ENCODE measurements at places on chromosomes 4 and X. TPM values are rescaled to one million over a fixed set of nuclear protein-coding genes. Genes with fewer than 3 reads are reported as not detected.
A peak's percentile ranks its signal among the peaks of the same experiment; 100 is the strongest.

The FGF16 gene
- polyA plus RNA-seq = not detected

GRCh38 chr4:77652237-77652897 is 46.7 kb downstream of the CXCL13 start:
- H3K4me3 ChIP-seq = no peak overlapping the region
- no peaks in the 10 kb centered on the region for H3K27me3 ChIP-seq
- peaks cover 30% of the 10 kb centered on the region for H3K4me1 ChIP-seq

The TLR1 gene
- polyA plus RNA-seq = 1.4 TPM

DNA sequence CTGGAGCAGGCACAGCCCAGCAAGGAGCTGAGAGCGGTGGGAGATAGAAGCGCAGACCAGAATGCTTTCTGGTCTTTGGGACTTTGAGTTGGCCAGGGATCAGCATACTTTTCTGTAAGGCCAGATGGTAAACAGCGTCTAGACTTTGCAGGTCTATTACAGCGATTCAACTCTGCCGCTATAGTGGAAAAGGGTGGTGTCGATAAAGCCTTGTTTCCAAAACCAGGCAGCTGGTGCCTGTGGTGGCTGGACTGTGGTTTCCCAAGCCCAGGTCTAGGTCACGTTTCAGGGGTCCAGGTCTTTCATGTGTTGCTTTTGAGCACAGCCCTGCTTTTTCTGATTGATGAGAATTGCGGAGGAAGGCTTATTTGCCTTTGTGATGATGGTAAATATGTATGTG is 40.1 kb downstream of the HTT-AS start:
- no peak overlapping the region for H3K27ac ChIP-seq
- no peaks in the 10 kb centered on the region for H3K4me1 ChIP-seq
- no peaks in the 10 kb centered on the region for H3K27me3 ChIP-seq
- no peaks in the 10 kb centered on the region for H3K36me3 ChIP-seq
- DNase-seq = no peak
- H3K4me3 ChIP-seq = no peak overlapping the region

DNA sequence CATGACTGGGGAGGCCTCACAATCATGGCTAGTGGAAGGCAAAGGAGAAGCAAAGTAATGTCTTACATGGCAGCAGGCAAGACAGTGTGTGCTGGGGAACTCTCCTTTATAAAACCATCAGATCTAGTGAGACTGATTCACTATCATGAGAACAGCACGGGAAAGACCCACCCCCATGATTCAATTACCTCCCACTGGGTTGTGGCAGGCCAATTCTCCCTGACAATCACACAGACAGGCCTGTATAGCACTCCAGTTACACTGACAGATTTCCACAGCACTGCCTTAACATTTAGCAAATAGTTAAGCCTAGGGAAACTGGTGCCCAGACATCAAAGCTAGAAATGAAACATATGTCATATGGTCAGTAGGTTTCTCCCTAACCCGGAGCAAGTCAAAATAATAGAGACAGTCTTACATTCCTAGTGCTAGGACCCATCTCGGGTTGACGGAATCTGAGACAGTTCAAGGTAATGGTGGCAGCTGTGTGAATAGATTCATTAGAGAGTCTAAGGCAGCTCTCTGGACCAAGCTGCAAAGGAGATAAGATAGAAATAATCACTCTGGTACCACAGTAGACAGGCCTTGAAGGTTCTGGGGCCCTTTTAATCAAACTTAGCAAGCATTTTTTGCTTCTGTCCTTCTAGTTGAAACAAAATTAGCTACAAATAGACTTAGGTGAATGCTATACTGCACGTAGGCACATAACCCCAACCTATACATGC is 9.4 kb upstream of the HERC5 start:
- H3K4me1 ChIP-seq = no peaks in the 10 kb centered on the region
- H3K27ac ChIP-seq = no peak overlapping the region
- no peaks in the 10 kb centered on the region for H3K27me3 ChIP-seq

The NWD2 gene
- polyA plus RNA-seq = 0.02 TPM

DNA sequence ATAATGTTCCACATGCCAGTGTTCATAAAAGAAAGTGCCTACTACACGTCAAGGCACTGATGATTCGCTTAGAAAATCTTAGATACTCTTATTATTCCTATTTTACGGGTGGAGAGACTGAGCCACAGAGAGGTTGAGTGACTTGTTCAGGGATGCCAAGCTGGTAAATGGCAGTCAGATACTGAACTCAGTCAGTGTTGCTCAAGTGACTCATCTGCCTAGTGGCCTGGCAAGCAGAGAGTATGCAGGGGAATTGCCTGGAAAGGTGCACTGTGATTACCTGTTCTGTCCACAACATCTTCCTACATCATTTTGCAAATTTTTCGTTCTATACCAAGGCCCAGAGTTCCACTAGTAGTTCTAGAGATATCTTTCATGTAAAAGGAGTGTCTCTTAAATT is 68.4 kb downstream of the RAPGEF2 start:
- no peaks in the 10 kb centered on the region for H3K36me3 ChIP-seq
- H3K27ac ChIP-seq = no peak overlapping the region
- no peak for DNase-seq
- H3K4me3 ChIP-seq = no peak overlapping the region
- H3K27me3 ChIP-seq = no peaks in the 10 kb centered on the region

DNA sequence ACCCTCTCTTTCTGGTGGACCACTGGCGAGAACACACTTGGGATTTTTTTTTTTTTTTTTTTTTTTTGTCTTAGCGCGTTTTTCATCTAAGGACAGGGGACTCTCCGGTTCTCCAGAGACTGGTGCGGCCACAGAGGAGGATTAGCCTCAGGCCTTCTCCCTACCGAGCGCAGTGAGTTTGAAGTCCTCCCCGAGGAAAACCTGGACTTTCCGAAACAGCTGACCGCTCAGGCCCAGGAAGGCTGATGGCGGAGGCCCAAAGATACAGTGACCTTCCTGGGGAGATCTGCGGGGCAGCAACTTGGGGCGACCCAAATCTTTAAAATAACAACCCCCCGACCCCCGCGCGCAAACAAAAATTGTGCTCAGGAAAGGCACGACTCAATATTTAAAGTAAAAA is 9.2 kb downstream of the NKX3-2 start:
- no peak overlapping the region for H3K27ac ChIP-seq
- no peaks in the 10 kb centered on the region for H3K27me3 ChIP-seq
- H3K36me3 ChIP-seq = no peaks in the 10 kb centered on the region
- H3K4me1 ChIP-seq = no peaks in the 10 kb centered on the region
- no peak for DNase-seq
- no peak overlapping the region for H3K4me3 ChIP-seq

The TLR2 gene
- 3.2 TPM for polyA plus RNA-seq

GRCh38 chrX:11629593-11630211 is 36.0 kb downstream of the ARHGAP6 start:
- H3K4me3 ChIP-seq = no peak overlapping the region
- no peaks in the 10 kb centered on the region for H3K4me1 ChIP-seq
- H3K27me3 ChIP-seq = peaks cover 10% of the 10 kb centered on the region
- H3K27ac ChIP-seq = no peak overlapping the region
- H3K36me3 ChIP-seq = no peaks in the 10 kb centered on the region

DNA sequence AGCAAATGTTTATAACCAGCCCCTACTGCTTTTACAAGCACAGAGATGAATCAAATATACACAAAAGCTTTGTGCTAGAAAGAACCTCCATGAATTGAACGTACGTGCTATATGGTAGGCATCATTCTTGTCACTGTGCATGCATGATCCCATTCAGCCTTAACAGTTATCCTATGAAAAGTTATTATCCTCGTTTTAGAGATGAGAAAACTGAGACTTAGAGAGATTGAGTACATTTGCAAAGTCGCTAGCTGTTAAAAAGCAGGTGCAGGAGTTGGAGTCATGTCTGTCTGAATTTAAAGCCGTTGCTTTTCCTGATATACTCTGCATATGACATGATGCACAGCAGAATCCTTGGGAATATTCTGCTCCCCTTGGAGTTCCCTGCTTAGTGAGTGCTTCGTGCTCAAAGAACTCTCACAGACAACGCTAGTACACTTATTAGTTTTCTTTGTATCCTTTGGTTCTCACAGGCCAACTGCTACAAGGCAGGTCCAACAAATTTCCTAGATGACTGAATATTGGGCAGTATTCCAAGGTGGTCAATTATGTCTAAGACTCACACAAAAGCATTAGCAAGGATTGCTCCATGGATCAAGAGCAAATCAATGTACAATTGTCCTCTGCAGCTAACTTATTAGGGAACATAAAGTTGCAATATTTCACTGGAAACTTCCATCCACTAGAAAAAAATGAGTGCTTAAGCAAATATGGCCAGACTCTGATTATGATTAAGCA is 42.8 kb upstream of the TRIM2 start:
- no peak for DNase-seq
- no peak overlapping the region for H3K4me3 ChIP-seq
- no peaks in the 10 kb centered on the region for H3K4me1 ChIP-seq
- H3K36me3 ChIP-seq = no peaks in the 10 kb centered on the region
- H3K27me3 ChIP-seq = no peaks in the 10 kb centered on the region

The SOD3 gene
- 21.2 TPM for polyA plus RNA-seq

The AVPR2 gene
- 1.3 TPM for polyA plus RNA-seq

The FANCB gene
- polyA plus RNA-seq = 0.08 TPM

DNA sequence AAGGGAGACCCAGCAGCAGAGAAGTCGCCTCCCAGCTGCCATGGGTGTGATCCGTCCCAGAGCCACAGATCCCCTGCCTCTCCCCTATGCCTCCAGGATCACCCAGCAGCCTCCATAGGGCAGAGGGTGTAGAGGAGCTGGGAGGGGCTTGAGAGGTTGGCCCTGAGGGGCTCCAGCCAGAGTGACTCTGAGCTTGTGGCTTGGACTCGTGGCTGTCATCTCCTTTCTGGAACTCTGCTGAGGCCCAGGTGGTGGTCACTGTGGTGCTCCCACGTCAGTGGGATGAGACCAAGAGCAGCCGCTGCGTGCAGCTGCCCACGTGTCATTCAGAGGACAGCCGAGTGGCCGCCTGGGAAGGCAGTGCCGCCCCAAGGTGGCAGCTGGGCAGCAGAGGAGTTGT is 4.2 kb downstream of the TACC3 start:
- peaks cover 8% of the 10 kb centered on the region for H3K4me1 ChIP-seq
- no peak overlapping the region for H3K27ac ChIP-seq
- no peak overlapping the region for H3K4me3 ChIP-seq
- DNase-seq = no peak
- H3K27me3 ChIP-seq = no peaks in the 10 kb centered on the region

GRCh38 chr4:2075987-2076907 is 17.1 kb downstream of the NAT8L start:
- no peaks in the 10 kb centered on the region for H3K27me3 ChIP-seq
- H3K4me3 ChIP-seq = no peak overlapping the region
- no peak for DNase-seq
- no peak overlapping the region for H3K27ac ChIP-seq
- peaks cover 7% of the 10 kb centered on the region for H3K4me1 ChIP-seq

The FMR1 gene
- 16.9 TPM for polyA plus RNA-seq

GRCh38 chr4:145101091-145101490 is 3.0 kb downstream of the ABCE1 start:
- no peaks in the 10 kb centered on the region for H3K4me1 ChIP-seq
- DNase-seq = no peak
- H3K27me3 ChIP-seq = no peaks in the 10 kb centered on the region
- H3K4me3 ChIP-seq = no peak overlapping the region
- H3K27ac ChIP-seq = no peak overlapping the region

The HEPH gene
- 0.54 TPM for polyA plus RNA-seq

DNA sequence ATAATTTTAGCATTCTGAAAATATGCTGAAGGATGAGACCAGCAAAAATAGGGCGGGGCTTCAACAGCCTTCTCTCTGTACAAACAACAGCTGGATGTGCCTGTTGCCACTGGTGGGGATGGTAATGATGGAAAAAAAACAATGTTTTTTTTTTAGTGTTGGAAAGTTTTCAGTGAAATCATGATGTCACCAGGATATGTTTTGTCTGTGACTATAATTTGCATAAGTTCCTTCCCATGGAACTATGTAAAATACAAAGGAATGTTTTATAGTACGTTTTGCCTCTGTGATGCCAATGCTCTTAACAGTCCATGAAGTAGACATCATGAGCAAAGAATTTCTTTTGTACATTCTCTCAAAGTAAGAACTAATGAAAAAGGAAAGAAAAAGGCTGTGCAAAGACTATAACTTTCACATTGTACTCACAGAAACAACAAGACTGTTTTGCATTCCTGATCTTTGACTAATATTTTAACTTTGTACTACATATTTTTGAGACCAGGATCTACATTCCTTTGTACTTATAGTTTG is 589.7 kb downstream of the SPRY1 start:
- no peak for DNase-seq
- H3K27ac ChIP-seq = peak overlapping the region; percentile 19
- no peaks in the 10 kb centered on the region for H3K27me3 ChIP-seq
- H3K36me3 ChIP-seq = no peaks in the 10 kb centered on the region
- H3K4me3 ChIP-seq = no peak overlapping the region
- H3K4me1 ChIP-seq = no peaks in the 10 kb centered on the region

The CLNK gene
- polyA plus RNA-seq = 0.19 TPM

The HPGD gene
- 0.76 TPM for polyA plus RNA-seq

The KCND1 gene
- 1.3 TPM for polyA plus RNA-seq

- no peak overlapping the region for H3K4me3 ChIP-seq
- no peak overlapping the region for H3K27ac ChIP-seq
- H3K4me1 ChIP-seq = no peaks in the 10 kb centered on the region
- no peak for DNase-seq
- no peaks in the 10 kb centered on the region for H3K36me3 ChIP-seq
These were observed 65.8 kb downstream of the GPR101 start for GRCh38 chrX:136967966-136968365.

- H3K36me3 ChIP-seq = no peaks in the 10 kb centered on the region
- peaks cover 13% of the 10 kb centered on the region for H3K4me1 ChIP-seq
- no peak overlapping the region for H3K27ac ChIP-seq
- no peaks in the 10 kb centered on the region for H3K27me3 ChIP-seq
- DNase-seq = no peak
These were observed 48.9 kb downstream of the CHIC2 start for GRCh38 chr4:54015423-54016030.

The USP51 gene
- polyA plus RNA-seq = 0.65 TPM

DNA sequence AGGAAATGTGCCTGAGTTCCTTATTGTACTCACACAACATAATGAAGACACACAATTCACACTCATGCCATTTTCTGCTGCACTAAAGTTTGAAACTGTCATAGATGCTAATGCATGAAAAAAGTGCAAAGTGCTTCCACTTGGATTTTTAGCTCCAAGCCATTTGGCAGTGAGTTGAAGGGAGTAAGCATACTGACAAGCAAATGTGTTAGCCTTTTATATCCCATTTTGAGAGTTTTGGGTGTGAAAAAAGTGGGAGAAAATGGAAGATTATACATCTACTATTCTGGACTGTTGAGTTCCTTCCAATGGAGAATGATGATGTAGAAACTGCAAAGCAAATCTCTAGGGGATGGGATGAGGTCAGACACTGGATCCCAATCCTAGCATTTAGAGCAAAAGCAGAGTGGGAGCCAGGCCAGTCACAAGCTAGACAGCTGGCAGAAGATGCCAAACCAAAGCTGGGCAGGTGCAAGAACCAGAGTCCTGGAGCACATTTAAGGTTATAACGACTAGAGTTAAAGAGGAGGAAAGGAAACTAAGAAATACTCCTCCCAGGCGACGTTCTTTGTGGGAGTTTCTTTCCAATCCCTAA is 216.8 kb downstream of the FBXO8 start:
- no peaks in the 10 kb centered on the region for H3K27me3 ChIP-seq
- H3K4me1 ChIP-seq = no peaks in the 10 kb centered on the region
- no peak for DNase-seq
- no peak overlapping the region for H3K27ac ChIP-seq
- no peak overlapping the region for H3K4me3 ChIP-seq
- H3K36me3 ChIP-seq = no peaks in the 10 kb centered on the region

The ELK1 gene
- 10.2 TPM for polyA plus RNA-seq

GRCh38 chrX:69320116-69320515 is 154.9 kb upstream of the PJA1 start:
- H3K4me3 ChIP-seq = no peak overlapping the region
- no peak overlapping the region for H3K27ac ChIP-seq
- no peak for DNase-seq
- H3K36me3 ChIP-seq = no peaks in the 10 kb centered on the region
- no peaks in the 10 kb centered on the region for H3K4me1 ChIP-seq
- no peaks in the 10 kb centered on the region for H3K27me3 ChIP-seq
